ENCODE measurements at places on chromosomes 7 and 10.

GRCh38 chr10:118948786-118949185, 80.7 kb upstream of the NANOS1 start:
- no peak for DNase-seq

GRCh38 chr10:33233221-33233620, 101.2 kb downstream of the NRP1 start:
- no peak for DNase-seq

DNA sequence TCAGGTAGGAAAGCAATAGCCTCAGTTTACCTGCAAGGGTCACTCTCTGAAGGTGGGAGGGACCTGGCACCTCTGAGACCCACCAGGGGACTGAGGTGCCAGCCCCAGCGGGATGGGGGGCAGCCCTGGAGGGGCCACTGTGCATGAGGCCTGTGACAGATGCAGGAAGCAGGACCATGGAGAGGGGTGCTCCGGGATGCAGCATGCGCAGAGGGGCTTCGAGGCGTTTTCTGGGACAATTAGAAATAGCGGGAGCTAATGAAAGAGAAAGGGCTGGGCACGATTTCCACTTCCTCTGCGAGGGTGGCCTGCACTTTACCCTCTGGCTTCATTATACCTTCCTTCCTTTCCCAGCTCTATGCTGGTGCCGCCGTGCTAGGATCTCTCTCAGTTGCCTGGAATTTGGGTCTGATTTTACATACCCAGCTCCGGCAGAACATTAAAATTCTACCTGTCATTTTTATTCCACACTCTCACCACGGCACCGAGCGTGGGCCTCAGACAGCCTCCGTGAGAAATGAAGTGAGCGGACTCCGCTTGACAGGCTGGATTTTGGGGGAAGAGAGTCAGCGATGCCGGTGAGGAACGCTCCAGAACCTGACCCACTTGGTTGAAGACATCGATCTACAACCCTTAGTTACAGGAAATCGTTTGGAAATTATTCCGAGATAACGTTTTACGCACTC, 333.9 kb upstream of the PFKP start:
- DNase-seq = no peak

DNA sequence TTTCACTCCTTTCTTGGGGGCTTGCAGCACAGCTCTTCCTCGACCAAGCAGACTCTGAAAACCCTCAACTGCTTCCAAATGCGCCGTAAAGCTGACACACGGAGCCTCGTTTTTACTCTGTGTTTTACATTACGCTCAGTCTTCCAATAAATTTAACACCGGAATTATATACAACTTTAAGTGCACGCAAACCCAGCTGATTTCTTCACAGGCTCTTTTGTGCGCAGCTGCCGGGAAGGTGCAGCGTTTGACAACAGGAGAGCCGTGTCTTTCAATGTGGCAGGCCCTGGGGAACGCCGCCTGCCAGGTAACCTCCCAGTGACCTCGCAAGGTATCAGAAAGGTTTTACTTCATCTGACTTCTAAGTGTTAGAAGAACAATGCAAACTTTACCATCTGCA, 35.0 kb downstream of the GFRA1 start:
- DNase-seq = no peak

- no peak for DNase-seq
Measured at GRCh38 chr10:62760401-62760800, 44.1 kb upstream of the ADO start.

DNA sequence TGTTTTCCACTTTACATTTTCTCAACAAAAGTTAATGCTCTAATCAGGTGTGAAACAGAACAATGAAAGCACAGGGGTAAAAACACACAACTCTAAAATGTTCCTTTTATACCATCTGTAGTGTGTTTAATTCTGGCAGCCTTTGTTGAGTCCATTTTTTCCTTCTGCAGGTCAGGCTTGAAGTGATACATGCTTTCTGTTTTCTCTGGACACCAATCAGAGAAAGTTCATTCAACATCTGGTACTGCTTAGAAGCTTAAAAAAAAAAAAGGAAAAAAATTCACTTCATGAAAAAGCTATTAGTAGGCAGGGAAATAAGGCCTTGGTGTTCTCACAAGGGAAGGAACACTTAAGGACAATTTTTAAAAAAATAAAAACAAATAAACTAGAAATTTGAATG, 231.3 kb upstream of the RHOBTB1 start:
- DNase-seq = no peak

- no peak for DNase-seq
Measured at GRCh38 chr7:21504021-21504420, 38.8 kb upstream of the DNAH11 start.

GRCh38 chr10:43399320-43400310, 9.4 kb downstream of the HNRNPF start:
- DNase-seq = no peak

DNA sequence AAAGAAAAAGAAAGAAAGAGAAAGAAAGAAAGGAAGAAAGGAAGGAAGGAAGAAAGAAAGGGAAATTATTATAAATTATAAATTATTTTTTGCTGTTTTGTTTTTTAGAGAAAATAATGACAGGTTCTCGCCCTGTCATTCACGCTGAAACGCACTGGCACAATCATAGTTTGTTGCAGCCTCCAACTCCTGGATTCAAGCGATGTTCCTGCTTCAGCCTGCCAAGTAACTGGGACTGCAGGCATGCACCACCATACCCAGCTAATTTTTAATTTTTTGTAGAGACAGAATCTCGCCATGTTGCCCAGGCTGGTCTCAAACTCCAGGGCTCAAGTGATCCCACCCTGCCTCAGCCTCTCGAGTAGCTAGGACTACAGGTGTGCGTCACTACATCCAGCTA, 21.6 kb downstream of the MMD2 start:
- DNase-seq = no peak

GRCh38 chr10:73494213-73494612, 1.6 kb downstream of the PPP3CB start:
- no peak for DNase-seq

DNA sequence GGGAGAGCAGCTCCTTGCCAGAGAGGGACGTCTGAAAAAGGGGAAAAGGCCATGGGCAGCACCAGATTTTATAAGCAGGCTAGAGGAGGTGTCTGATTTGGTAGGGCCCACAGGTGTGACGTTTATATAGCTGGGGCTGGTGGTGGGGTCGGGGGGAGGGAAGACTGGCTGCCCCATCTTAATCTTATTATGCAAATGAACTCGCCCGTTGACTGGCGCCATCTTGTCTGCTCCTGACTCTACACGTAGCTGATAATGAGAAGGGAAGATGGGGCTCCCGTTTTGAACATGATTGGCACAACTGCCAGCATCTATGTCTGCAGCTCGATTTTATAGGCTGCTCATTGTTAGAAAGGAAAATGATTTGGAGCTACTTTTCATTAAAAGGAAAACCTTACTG, 28.6 kb upstream of the CADPS2 start:
- no peak for DNase-seq

DNA sequence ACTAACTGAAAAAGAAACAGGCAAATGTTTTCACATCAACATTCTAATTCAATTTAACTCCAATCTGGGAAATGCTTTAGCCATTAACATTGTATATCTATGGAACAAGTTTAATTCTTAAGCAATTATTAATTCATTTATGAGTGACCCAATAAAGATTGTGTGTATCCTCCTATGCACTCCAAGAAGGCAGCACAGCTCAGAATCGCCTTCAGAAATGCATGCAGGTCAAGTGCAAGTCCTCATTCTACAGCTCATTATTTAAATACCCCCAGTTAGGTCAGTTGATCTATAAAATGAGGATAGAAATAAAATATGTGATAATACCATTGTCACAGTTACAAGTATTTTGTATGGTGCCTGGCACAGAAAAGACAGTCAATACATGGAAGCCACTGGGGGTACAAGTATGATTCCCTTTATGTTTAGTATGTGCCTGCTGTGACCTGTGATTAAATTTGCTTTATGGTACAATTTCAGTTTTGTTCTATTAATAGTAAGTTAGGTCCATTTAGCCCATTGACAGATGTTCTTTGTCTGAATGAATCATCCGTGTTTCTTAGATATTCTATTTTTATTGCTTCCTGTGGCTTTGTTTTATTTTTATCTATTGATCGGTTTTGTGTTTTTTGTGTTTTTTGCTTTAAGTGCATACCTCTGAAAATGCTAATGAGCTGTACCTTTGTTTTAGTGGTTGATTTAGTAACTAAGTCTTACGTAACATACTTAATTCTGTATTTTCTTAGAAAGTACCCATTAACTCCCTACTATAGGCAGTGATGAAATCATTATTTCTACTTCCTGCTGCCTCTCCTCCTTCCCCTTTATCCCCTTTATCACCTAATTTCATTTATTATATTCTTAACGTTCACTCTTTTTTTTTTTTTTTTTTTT, 42.8 kb downstream of the CPXM2 start:
- DNase-seq = no peak

DNA sequence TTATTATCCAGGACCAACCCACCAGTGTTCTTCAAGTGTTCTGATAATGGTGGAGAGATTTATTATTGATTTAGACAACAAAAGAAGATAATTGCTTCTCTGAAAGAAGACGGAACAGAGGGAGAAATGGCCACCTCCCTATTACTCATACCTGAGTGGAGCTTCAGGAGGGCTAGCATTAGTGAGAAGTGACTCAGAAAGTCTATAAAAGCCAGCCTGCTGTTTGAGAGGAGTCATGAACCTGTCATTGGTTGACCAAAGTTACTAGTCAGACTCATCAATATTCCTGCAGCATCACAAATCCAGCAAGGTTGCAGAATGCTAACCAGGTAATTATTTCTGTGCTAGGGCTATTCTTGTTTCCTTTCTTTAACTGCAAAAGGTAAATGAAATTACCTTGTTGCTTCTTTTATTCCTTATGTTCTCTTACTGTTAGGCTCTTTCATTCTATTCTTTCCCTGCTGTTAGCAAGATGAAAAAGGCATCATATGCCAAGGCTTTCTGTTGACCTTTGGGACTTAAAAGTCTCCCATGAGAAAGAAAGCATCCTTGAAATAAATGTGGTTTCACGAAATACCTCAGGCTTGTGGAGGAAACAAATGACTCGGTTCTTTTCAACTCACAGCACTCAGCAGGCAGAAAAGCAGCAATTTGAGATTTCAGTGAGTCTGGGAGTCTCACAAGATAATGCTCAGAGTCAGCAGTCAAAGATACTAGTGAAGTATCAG, 256.4 kb upstream of the PHYHIPL start:
- DNase-seq = no peak

DNA sequence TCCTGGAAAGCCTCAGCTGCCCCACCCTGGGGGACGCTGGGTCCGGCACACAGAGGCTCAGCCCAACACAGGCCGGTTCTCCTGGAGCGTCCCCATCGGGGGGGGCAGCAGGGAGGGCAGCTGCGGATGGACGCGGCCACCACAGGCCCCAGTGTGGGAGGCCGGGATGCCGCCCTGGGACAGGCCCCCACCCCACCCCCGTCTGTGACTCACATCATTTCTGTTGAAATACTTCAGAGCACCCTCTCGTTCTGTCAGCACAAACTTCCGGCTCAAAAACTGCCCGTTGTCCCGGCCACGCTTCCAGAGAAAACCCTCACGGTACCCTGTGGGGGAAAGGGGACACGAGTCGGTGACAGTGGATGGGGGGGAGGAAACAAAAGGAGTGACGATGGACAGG, 28.5 kb downstream of the GET4 start:
- DNase-seq = no peak

DNA sequence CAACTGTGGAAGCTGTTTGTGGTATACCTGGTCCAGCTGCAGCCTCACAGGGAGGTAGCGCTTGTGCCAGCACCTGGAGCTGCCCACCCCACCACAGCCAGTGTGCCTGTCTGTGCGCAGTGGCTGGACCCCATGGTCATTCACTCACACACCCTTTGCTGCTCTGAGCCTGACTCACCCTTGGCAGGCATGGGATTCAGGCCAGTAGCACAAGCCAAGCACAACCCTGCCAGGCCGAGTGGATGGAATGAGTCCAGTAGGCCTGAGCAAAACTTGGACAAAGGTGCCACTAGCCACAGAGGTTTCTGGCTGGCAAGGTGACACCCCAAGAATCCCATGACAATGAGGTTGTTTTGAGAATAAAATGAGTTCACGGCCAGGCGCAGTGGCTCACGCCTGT, 19.0 kb downstream of the RBM48 start:
- no peak for DNase-seq

- DNase-seq = no peak
Measured at GRCh38 chr10:114876602-114877300, 55.2 kb downstream of the FHIP2A start.

DNA sequence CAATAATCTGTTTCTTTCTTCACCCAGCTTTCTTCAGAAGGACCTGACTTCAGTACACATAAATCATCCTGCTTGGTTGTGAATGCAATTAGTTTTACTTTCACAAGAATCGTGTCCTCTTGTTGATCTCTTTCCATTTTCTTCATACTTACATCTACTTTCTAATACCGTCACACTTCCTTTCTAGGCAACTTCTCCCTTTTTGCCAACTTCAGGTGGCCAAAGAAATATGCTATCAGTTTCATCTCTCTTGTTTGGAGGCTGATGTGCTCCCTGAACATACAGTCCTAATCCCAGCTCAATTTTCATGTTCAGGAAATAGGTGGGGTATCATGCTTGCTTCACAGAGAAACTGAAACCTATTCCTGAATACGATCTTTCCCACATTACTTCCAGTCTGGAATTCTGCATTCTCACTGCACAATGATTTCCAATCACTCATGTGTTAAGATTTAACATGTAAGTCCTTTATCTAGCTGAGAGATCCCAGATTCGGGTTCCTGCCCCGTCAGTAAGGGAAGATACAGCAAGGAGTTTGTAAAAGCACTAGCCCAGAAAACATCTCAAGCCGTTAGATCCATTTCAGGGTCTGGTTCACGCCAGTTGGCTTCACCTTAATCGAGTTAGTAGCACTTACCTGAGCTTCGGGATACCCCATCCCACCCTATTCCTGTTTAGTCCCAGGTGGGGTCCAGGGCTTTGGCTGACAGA, 994 bp downstream of the SLC25A28 start:
- no peak for DNase-seq

Data from stimulated activated CD4-positive, alpha-beta T cell treated with anti-CD3 and anti-CD28 coated beads, Interleukin-15, amount 100 ng/mL, for 1 hour (primary cell).